ENCODE measurements at places on chromosomes 11 and 22.

DNA sequence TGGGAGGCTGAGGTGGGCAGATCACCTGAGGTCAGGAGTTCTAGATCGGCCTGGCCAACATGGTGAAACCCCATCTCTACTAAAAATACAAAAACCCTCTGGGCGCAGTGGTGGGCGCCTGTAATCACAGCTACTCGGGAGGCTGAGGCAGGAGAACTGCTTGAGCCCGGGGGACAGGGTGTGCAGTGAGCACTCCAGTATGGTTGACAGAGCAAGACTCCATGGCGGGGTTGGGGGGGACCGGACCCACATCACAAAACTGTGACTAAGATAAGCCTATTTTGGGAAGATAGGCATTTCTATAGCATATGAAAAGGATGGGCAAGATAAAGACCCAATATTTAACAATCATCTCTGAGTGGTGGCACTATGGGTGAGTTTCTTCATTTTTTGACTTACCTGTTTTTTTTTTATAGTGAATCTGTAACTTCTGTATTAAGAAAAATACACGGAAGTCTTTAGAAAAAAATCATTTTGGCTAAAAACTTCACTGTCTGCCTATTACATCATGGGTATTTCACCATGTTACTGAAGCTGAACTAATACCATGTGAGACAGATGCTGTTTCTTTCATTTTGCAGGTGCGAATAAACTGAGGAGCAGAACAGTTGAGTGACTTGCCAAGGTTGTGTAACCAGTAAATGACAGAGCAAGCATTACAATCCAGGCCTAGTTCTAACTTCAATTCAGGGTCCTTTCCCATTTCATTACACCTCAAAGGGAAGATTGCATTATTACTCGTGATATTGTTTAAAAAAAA lies 2.5 kb downstream of the CELF1 start:
- no peak for DNase-seq

GRCh38 chr11:80320765-80321164 lies 879.9 kb upstream of the TENM4 start:
- DNase-seq = no peak

DNA sequence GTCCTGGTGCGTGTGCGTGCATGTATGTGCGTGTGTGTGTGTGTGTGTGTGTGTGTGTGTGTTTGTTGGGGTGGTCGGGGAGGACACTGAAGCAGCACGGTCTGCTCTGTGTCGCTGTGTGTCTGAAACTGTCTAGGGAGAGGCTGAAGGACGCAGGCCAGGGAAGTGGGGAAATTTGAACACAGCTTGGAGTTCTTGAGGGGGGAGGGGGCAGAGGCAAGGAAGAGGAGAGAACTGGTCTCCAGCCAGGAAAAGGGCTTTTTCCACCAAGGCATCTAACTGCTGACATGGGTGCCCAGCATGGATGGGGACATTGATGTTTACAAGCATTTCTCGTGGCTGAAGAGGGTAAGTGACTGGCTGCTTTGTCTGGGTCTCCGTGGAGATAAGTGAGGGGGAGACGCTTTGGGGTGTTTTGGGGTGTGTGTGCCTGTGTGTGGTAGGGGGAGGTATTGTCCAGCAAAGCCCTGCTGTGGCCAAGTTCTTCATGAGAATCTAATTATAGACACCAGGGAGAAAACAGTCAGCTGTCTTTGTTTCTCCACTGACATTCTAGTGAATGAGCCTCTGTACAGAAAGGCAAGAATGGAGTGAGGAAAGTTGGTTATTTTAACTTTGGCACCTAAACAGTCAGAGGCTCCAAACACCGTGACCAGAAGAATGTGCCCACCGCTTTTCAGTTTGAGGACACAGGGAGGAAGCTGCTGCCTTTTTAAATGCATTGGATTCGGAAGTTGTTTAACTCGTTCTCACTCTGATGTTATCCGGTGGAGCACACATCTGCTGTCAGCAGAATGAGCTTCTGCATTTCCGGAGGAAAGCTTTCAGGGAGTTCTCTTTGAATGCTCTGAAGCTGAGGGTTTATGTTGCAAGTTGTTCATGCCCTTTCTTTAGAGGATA lies 63.7 kb downstream of the PPFIBP2 start:
- DNase-seq = peak; percentile 99

GRCh38 chr11:95910638-95911368 lies 13.1 kb downstream of the MTMR2 start:
- DNase-seq = peak; percentile 84

GRCh38 chr22:20388200-20388599 lies 5.8 kb upstream of the ZNF74 start:
- DNase-seq = no peak

- no peak for DNase-seq
Measured at GRCh38 chr11:77095551-77096490, 6.8 kb upstream of the OMP start.

DNA sequence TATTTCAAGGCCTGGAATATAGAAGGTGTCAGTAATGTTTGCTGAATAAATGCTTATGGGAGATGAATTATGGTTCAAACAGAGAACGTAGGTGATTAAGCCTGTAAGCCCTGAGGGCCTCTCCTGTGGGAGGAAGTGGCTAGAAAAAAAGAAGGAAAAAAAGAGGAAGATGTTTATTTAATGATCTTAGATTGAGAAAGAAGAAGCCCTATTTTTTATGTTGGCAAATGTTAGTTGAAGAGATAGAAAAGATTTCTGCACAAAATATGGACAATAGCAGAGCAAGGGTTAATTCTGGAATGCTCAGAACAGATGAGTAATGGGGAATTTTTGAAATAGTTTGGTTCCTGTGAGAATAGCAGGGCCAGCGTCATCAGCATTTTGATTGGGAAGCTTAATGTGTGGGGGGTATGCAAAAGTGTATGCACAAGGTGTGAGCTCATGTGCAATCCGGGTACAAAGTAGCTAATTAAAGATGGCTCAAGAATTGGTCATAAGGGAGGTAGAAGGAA lies 95.7 kb downstream of the TEAD1 start:
- no peak for DNase-seq

GRCh38 chr11:17510507-17511206 lies 33.6 kb downstream of the USH1C start:
- no peak for DNase-seq

DNA sequence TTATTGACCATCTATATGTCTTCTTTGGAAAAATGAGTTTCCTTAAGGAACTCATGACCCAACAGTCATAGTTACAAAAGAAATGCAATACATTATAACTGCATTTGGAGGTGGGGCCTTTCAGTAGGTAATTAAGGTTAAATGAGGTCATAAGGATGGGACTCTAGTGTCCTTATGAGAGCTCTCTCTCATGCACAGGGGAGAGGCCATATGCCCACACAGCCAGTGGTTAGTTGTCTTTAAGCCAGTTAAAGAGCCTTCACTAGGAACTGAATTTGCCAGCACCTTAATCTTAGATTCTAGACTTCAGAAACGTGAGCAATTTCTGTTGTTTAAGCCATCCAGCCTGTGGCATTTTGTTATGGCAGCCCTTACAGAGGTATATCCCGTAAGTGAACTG lies 27.3 kb downstream of the INTS4 start:
- no peak for DNase-seq

- DNase-seq = no peak
Measured at GRCh38 chr22:22176929-22177616, 67.5 kb upstream of the VPREB1 start.

- DNase-seq = no peak
Measured at GRCh38 chr11:1224111-1224490, 1.2 kb downstream of the MUC5B start.

DNA sequence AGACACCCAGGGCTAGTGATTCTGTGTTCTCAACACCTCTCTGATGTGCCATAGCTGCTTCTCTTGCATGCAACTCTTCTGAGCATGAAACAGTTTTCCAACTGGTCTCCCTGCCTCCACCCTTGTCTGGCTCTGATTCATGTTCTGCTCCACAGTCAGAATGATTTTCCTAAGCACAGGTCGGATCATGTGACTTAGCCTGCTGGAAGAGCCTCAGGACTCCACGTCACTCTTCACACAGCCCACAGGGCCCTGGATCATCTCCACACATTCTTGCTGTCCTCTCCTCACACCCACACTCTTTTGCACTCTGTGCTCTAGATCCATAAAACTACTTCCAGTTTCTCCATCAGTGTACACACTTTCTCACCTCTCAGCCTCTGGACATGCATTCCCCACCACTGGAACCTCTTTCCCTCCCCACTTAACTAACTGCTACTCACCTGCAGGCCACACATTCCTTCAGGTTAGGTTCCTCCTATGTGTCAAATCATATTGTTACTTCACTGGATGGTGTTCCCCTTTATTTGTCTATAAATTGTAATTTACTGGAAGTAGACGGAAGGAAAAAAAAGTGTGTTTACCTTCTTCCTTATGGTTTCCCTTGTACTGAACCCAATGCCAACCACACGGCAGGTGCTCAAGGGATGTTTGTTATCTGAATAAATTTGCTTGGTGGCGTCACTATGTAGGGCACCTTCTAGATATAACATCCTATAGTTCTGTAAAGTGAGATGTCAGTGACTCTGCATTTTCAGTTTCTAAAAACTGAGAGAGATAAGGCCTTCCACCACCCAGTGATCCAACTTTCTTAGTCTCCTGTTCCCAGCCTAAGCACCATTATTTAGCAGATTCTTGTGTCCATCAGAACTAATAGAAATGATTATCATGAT lies 133.7 kb downstream of the ETS1 start:
- no peak for DNase-seq

DNA sequence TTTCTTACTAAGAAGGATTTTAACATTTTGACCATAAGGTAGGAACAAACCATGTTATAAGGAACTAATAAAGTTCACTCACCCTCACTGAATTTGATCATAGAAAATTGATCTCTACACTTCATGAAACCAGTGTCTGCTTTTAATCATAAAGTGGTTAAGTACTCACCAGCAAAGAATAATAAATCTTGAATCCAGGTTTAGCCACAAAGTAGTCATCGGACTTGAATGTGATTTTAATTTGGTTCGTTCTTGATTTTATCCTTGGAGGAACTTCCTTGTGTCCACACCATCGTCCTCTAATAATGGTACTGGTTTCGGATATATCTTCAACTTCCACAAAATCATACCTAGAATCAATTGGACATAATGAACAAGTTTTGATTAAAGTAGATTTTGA lies 40.5 kb upstream of the DDI1 start:
- no peak for DNase-seq

- no peak for DNase-seq
Measured at GRCh38 chr11:9850224-9850895, 186.5 kb downstream of the SWAP70 start.

DNA sequence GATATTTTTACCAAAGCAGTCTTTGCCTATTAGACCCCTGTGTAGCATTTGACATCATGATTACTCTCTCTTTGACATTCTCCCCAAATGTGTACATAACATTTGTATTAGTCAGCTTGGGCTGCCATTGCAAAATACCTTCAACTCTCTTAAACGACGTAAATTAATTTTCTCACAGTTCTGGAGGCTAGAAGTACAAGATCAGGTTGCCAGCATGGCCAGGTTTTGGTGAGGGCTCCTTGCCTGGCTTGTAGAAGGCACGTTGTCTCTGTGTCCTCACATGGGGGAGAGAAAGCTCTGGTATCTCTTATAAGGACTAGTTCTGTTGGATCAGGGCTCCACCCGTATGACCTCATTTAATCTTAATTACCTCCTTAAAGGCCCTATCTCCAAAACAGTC lies 12.3 kb upstream of the DLAT start:
- no peak for DNase-seq

DNA sequence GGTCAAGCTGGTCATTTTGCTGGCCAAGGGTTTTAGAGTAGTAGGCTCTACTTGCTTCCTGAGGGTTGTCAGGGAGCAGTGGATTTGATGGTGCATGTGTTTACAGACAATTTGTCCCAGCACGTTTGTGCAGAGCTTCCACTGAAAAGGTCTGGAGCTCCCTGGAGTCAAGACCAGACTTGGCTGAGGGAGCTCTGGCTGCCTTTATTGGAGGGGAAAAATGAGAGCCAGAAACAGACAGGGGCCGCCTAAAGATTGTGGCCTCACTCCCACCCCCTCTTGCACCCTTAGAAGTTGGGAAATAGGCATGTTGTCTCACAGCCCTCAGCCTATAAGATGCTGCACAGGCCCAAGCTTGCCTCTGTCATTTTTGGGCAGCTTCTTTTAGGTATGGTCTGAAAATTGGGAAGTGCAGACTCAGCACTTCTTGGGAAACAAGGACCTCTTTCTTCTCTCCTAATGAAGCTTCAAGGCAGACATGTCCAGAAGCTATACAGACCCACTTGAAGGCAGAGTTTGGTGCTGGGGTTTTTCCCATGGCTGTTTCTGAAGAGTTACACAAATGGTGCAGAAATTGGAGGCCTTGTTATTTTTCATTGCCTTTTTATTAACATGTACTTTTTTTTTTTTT lies 55.1 kb downstream of the AMOTL1 start:
- no peak for DNase-seq

- DNase-seq = no peak
Measured at GRCh38 chr11:118106789-118107335, 20.1 kb upstream of the SMIM35 start.

GRCh38 chr11:100687630-100688395 lies 725 bp downstream of the ARHGAP42 start:
- peak; percentile 61 for DNase-seq

DNA sequence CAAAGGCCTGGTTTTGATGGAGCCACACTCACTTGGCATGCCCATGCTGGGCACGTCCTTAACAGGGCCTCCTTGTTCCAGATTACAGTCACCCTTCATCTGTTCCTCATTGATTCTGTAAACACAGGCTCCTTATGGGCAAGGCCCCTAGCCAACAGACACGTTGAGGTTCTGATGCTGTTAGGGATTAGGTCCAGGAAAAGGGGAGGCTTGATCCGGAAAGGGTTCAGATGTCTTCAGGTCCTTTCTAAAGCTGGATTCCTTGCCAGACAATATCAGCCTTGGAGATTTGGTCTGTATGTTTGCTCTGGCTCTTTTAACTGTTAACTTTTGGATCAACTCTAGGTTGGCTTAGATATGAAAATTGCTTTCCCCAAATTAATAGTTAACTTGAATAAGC lies 46.9 kb upstream of the PRSS23 start:
- no peak for DNase-seq

DNA sequence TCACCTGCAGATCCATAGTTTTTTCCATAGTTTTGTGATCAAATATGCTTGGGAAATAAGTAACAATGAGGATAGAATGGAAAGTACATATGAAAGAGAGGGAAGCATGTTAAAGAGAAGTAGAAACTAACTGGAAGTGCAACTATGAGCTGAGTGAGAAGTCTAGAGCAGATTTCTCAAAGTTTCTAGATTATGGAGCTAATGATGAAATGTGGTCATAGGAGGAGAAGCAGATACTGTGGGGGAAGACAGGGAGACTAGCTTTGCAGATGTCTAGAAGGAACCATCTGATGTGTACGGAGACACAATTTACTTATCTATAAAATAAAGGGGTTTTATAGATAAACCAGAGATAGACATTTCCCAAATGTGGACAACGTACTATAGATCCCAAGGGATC lies 37.1 kb downstream of the RELT start:
- no peak for DNase-seq

- no peak for DNase-seq
Measured at GRCh38 chr11:67271541-67272284, 5.4 kb downstream of the GRK2 start.

- no peak for DNase-seq
Measured at GRCh38 chr11:117435326-117435725, 107.7 kb downstream of the CEP164 start.

All from globus pallidus (tissue), 1 donor.